Activated naive CD4-positive, alpha-beta T cell treated with anti-CD3 and anti-CD28 coated beads, Interleukin-2, amount 50 U/mL, for 72 hours (primary cell): ENCODE measurements at places on chromosomes 3 and 15. TPM values are rescaled to one million over a fixed set of nuclear protein-coding genes. Genes with fewer than 3 reads are reported as not detected.

ILDR1 gene
- total RNA-seq: not detected

A4GNT gene
- not detected for total RNA-seq

ACTR8 gene
- total RNA-seq: 21.8 TPM

HESX1 gene
- 1.5 TPM for total RNA-seq

CKMT1A gene
- not detected for total RNA-seq

SLC6A1 gene
- total RNA-seq: not detected
